ENCODE measurements at places on chromosomes 7 and 10. TPM values are rescaled to one million over a fixed set of nuclear protein-coding genes. Genes with fewer than 3 reads are reported as not detected.

GRCh38 chr10:43884501-43885105 lies 235.9 kb upstream of the ZNF32 start:
- DNase-seq, result no peak

- DNase-seq, result no peak
Observed at GRCh38 chr7:132002343-132002968, 446.0 kb upstream of the PODXL start.

The CALHM3 gene
- total RNA-seq, result not detected

The FLNC gene
- total RNA-seq, result 149 TPM

- peak; percentile 98 for DNase-seq
Observed at GRCh38 chr10:58856508-58857240, 319.8 kb upstream of the PHYHIPL start.

The TMEM139 gene
- total RNA-seq, result 14.5 TPM

GRCh38 chr10:127527891-127528290 lies 21.2 kb upstream of the NPS start:
- no peak for DNase-seq

The ABHD11 gene
- 52.1 TPM for total RNA-seq

- no peak for DNase-seq
Observed at GRCh38 chr7:150993511-150993910, 2.7 kb downstream of the NOS3 start.

- no peak for DNase-seq
Observed at GRCh38 chr7:116588225-116588624, 63.4 kb downstream of the CAV1 start.

DNA sequence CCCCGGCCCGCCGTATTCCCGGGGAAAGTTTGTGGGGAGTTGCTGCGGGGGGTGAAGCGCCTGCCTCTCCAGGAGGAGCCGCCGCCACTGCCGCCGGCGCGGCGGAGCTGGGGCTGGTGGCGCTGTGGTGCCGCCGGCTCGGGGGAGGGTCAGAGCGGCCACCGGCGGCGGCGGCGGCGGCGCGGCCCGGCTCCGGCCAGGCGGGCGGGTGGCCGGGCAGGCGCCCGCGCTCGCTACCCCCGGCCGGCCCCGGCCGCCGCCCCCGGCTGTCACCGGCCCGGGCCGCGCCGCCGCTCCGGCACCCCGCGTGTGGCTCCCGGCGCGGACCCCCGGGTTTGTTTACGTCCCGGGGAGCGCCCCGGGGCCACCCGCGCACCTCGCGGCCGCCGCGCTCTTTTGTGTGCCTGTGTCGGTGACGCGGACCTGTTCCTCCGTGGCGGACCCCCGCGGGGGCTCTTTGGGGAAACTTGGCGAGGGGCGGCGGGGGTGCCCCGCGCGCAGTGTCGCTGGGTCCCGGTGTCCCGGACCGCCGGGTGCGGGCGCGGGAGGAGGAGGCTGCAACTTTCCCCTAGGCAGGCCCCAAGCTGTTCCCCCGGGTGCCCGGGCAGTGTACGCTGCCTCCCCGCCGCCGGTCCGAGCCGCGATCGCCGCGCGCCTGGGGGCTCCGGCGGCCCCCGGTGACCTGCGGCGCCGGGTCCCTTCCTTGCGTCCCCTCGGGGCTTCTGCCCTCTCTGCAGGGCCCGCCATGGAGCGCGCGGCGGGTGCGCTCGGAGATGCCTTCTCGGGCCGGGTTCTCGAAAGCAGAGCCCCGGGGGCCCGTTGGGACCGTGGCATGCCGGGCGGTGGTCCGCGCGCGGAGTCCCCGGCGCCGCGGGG lies 593 bp upstream of the CUX1 start:
- DNase-seq, result no peak

The PRRT4 gene
- total RNA-seq, result not detected

- DNase-seq, result no peak
Observed at GRCh38 chr10:24378126-24378920, 169.4 kb downstream of the KIAA1217 start.

DNA sequence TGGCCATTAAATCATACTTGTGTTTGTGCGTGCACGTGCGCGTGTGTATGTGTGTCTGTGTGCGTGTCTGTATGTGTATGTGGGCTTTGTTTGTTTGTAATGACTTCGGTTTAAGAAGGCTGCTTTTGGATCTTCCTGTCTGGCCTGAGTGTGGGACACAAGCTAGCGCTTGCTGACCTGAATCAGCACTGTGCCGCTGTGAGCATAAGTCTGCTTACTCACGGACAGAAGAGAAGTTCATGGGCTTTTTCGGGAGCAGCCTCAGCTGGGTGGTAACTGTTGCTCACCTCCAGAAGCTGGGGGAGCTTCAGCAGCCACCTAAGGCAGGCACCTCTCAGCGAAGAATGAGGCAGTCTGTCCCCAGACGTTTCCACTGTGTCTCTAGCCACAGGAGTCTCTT lies 56.1 kb upstream of the TRUB1 start:
- DNase-seq, result no peak

DNA sequence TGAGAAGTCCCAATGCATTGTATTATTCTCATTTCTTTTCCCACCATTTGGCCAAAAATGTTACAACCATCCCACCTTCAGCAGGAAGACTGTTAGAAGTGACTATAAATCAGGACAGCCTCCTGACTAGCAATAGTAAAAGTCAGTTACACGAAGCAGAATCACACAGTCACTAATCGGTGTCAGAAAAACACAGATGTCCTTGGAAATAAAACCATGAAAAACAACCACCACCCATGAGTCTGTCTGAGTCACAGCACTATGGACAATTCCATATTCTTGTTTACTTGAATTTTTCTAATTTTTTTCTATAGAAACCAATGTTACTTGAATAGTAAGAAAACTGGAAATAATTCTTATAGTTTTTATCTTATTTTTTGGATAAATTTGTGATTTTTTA lies 81.9 kb upstream of the FRMD4A start:
- no peak for DNase-seq

The DNAH11 gene
- total RNA-seq, result 2.8 TPM

Measured in epithelial cell of proximal tubule (primary cell).